B cell (primary cell): ENCODE measurements at places on chromosomes 3 and 15.

- no peak for DNase-seq
- H3K27ac ChIP-seq = no peak overlapping the region
- no peaks in the 10 kb centered on the region for H3K36me3 ChIP-seq
- no peaks in the 10 kb centered on the region for H3K27me3 ChIP-seq
- no peaks in the 10 kb centered on the region for H3K4me1 ChIP-seq
These were observed 68.0 kb upstream of the AP4E1 start for GRCh38 chr15:50840520-50840919.

DNA sequence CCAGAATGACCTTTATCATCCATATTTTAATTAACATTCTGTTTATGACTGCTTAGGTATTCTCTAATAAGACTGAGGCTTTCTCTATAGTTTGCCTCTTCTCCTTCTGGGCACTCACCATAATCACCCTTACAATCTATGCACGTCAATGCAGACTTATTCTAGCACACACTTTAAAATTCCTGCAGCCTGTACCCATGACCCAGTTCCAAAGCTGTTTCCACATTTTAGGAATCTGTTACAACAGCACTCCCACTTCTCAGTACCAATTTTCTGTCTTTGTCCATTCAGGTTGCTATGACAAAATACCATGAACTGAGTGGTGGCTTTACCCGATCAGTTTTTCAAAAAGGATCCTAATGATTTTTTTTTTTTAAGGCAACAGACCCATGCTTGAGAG is 103.5 kb downstream of the SOX14 start:
- DNase-seq = no peak
- no peaks in the 10 kb centered on the region for H3K4me1 ChIP-seq
- no peak overlapping the region for H3K4me3 ChIP-seq

GRCh38 chr3:9192248-9193025 is 57.0 kb downstream of the SRGAP3 start:
- no peak overlapping the region for H3K4me3 ChIP-seq
- DNase-seq = no peak
- H3K36me3 ChIP-seq = no peaks in the 10 kb centered on the region
- no peaks in the 10 kb centered on the region for H3K27me3 ChIP-seq
- no peaks in the 10 kb centered on the region for H3K4me1 ChIP-seq

GRCh38 chr3:177789500-177789899 is 592.2 kb upstream of the TBL1XR1 start:
- no peaks in the 10 kb centered on the region for H3K4me1 ChIP-seq
- H3K27ac ChIP-seq = no peak overlapping the region
- DNase-seq = no peak
- no peaks in the 10 kb centered on the region for H3K36me3 ChIP-seq

- H3K4me1 ChIP-seq = peaks cover 11% of the 10 kb centered on the region
- H3K27ac ChIP-seq = no peak overlapping the region
- peaks cover 86% of the 10 kb centered on the region for H3K36me3 ChIP-seq
- H3K4me3 ChIP-seq = no peak overlapping the region
These were observed 590.8 kb downstream of the FOXP1 start for GRCh38 chr3:70992562-70993204.

GRCh38 chr3:17932136-17932771 is 189.8 kb upstream of the TBC1D5 start:
- no peaks in the 10 kb centered on the region for H3K27me3 ChIP-seq
- no peak for DNase-seq
- H3K4me3 ChIP-seq = no peak overlapping the region
- H3K4me1 ChIP-seq = no peaks in the 10 kb centered on the region

DNA sequence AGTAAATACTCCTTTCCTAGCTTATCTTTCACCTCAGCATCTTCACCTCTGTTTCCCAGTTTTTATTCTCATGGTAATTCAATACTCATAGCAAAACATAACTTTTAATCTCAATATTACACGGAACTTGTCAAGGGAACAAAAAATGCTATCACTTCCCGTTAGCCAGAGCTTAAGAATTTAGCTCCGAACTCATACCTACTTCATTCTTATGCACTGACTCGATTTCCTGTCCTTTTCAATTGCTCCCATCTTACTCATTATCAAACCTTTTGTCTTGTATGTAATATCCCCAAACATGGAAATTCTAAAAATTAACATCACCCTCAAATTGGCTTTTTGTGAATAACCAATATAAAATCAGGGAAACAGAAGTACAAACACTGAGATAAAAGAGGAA is 28.2 kb downstream of the MYEF2 start:
- no peak overlapping the region for H3K4me3 ChIP-seq
- DNase-seq = no peak
- H3K27me3 ChIP-seq = no peaks in the 10 kb centered on the region

DNA sequence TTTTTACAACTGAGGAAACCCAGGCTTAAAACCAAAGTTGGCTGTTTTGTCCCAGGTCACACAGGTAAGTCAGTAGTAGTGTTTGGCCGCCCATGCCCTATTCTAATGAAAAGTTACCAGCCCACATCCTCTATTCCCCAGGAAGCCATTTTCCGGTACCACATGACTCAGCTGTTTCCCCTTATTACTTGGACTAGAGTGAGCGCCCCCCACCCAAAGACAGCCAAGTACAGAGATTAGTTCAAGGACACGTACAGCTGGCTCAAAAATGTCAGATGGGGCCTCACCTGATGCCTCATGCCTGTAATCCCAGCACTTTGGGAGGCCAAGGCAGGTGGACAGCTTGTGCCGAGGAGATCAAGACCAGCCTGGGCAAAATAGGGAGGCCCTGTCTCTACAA is 8.5 kb upstream of the KLHL6 start:
- no peaks in the 10 kb centered on the region for H3K27me3 ChIP-seq
- DNase-seq = no peak
- H3K27ac ChIP-seq = no peak overlapping the region
- no peaks in the 10 kb centered on the region for H3K36me3 ChIP-seq
- peaks cover 4% of the 10 kb centered on the region for H3K4me1 ChIP-seq

- H3K4me3 ChIP-seq = no peak overlapping the region
- H3K36me3 ChIP-seq = no peaks in the 10 kb centered on the region
- no peaks in the 10 kb centered on the region for H3K27me3 ChIP-seq
- H3K4me1 ChIP-seq = no peaks in the 10 kb centered on the region
These were observed 648.6 kb upstream of the ZNF385D start for GRCh38 chr3:22399566-22399965.

- no peak overlapping the region for H3K27ac ChIP-seq
- H3K36me3 ChIP-seq = no peaks in the 10 kb centered on the region
- no peak overlapping the region for H3K4me3 ChIP-seq
- no peaks in the 10 kb centered on the region for H3K27me3 ChIP-seq
- H3K4me1 ChIP-seq = no peaks in the 10 kb centered on the region
- DNase-seq = no peak
These were observed 20.3 kb upstream of the SIAH2 start for GRCh38 chr3:150783316-150783715.

DNA sequence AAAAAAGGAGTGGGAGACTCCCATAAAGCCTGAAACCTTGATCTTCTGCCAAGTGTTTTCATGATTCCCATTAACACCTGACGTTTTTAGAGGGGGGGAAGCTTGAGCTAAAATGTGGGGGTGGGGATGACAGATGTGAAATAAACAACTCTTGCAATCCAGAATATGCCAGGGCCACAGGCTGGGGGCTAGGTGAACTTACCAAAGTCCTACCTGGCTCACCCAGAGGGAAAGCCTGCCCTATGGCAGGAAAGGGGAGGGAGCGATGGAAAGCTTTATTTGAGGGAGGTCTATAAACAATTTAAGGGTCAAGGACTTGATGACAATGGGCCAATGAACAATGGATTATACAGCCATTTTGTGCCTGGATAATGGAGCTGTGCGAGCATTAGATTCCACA is 108.3 kb downstream of the LRIG1 start:
- H3K27ac ChIP-seq = peak overlapping the region; percentile 72
- H3K27me3 ChIP-seq = no peaks in the 10 kb centered on the region
- DNase-seq = no peak
- peaks cover 42% of the 10 kb centered on the region for H3K4me1 ChIP-seq

DNA sequence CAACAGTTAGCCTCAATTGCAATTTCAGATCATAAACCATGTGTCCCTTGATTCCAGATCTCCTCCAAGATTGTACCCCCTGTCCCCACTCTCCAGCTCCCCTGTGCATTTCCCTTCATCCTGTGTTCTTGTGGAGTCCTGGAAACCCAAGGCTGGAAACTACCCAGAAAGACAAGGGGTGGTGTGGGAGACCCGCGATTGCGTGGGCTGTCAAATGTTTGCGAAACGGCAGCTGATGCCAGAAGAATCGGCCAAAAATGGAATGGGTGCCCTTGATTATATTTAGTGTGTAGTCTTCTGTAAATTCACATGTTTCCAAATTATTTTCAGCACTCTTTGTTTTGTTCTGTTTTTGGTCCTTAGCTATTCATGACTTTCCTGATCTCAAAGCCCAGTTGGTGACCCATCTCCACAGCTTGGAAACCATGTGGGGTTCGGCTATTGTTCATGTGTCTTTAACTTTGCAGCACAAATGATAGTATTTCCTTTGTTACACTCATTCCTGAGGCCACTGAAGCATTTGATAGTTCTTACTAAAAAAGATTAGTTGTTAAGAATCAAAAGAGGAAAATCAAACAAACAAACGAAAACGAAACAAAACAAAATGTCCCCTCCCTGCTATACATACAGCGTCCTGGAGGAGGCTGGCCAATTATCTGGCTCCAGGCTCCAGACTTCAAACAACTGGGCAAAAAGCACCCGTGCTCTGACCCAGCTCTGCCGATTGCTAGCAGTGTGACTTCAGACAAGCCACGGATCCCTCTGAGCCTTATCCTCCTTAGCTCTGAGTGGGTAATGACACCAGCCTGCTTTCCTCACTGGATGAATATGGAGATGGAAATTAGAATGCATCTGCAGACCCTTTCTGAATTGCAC is 120.9 kb downstream of the CACNA2D3 start:
- no peaks in the 10 kb centered on the region for H3K4me1 ChIP-seq
- H3K36me3 ChIP-seq = no peaks in the 10 kb centered on the region
- no peak for DNase-seq
- H3K27ac ChIP-seq = no peak overlapping the region
- no peaks in the 10 kb centered on the region for H3K27me3 ChIP-seq

DNA sequence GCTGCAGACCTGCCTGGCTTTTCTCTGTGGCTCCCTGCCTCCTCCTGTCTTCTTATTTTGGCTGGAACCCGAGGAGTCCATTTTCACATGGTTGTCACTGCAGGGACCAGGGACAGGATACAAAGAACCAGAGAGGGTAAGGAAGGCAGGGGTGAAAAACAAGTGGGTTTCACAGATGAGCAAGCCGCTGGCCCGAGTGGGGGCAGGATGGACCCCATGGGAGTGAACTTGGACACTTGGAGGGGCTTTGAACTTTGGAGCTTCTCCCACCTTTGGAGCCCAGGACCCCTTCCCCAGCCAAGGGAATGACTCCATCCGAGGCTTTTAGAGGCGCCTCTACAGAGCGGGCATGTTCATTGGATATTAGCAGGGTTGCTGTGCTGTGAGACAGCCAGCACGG is 26.9 kb upstream of the ADCY5 start:
- no peak for DNase-seq
- no peak overlapping the region for H3K4me3 ChIP-seq
- H3K4me1 ChIP-seq = peaks cover 5% of the 10 kb centered on the region

DNA sequence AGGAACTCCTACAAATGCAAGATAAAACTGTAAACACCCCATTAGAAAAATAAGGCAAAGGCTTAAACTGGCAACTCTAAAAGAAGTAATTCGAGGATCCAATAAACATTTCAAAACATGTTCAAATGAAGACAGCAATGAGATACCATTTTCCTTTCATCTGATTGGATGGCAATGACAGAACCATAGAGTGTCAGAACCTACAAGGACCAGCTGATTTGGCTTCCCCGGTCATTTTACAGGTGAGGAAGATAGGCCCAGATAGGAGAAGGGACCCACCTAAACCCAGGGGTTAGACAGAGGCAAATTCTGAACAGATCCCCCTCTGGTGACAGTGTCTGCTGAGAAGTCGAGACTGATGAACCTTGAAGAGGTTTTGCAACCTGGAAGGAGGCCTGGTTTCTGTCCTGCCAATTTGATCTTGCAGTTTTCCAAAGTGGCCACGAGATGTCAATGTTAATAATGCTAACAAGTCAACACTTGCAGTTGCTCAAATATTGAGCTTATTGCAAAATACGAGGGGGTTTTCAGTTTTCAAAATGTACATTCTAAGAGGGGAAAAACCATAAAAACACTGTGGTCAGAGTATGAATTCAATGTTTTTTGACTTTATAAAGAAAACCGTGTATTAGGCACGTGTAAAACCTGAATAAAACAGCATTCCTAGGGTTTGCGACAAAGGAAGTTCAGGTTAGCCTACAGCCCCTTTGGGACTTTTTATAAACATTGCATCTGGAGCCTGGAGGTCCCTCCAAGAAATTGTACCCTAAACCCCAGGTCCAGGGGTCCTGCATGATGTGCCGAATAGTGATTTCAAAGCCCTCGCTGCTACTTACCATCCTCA is 21.5 kb downstream of the CFAP161 start:
- peak; percentile 43 for DNase-seq
- H3K4me1 ChIP-seq = no peaks in the 10 kb centered on the region
- H3K27ac ChIP-seq = no peak overlapping the region
- no peaks in the 10 kb centered on the region for H3K36me3 ChIP-seq
- H3K4me3 ChIP-seq = no peak overlapping the region

DNA sequence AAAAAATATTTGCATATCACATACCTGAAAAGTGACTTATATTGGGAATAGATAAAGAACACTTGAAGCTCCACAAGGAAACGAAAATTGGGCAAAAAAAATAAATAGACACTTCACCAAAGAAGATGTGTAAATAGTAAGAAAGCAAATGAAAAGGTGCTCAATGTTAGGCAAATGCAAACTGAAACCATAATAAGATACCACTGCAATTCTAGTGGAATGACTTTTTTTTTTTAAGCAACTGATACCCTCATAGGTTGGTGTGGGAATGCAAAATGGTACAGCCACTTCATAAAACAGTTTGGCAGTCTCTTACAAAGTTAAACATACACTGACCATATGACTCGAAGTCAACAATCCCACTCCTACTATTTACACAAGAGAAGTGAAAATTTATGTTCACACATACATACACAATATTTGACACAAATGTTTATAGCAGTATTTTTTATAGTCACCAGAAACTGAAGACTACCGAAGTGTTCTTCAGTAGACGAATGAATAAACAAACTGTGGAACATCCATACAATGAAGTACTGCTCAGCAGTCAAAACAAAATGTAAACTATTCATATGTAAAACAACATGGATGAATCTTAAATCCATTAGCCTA is 176.3 kb downstream of the ZMAT3 start:
- no peak overlapping the region for H3K4me3 ChIP-seq
- H3K4me1 ChIP-seq = no peaks in the 10 kb centered on the region
- H3K27ac ChIP-seq = no peak overlapping the region
- no peaks in the 10 kb centered on the region for H3K36me3 ChIP-seq
- H3K27me3 ChIP-seq = no peaks in the 10 kb centered on the region
- no peak for DNase-seq

GRCh38 chr15:90291679-90292356 is 26.3 kb downstream of the NGRN start:
- H3K27me3 ChIP-seq = no peaks in the 10 kb centered on the region
- peak; percentile 35 for DNase-seq
- no peaks in the 10 kb centered on the region for H3K36me3 ChIP-seq
- H3K4me1 ChIP-seq = peaks cover 7% of the 10 kb centered on the region
- H3K4me3 ChIP-seq = no peak overlapping the region
- H3K27ac ChIP-seq = no peak overlapping the region

DNA sequence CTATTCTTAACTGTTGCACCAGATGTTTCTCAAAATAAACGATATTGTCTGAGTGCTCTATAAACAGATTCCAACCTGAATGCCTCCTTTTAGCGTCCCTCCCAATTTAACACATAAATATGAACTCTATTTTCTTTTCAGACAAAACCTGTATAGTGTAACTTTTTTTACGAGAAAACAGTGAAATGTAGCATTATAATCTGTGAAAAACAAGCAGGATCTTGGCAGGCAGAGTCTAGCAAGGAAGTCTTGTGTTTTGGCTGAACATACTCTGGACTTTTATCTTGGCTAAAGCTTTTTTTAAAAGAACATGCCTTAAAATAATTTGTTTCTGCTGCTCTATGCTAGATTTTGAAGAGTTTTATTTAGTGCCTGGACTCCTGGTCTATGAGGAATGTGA is 150.5 kb downstream of the ROBO2 start:
- no peak overlapping the region for H3K27ac ChIP-seq
- no peaks in the 10 kb centered on the region for H3K27me3 ChIP-seq
- H3K4me3 ChIP-seq = no peak overlapping the region
